Lower lobe of right lung (tissue), 2 donors: ENCODE measurements at places on chromosomes 6 and 20. TPM values are rescaled to one million over a fixed set of nuclear protein-coding genes. Genes with fewer than 3 reads are reported as not detected.

DNA sequence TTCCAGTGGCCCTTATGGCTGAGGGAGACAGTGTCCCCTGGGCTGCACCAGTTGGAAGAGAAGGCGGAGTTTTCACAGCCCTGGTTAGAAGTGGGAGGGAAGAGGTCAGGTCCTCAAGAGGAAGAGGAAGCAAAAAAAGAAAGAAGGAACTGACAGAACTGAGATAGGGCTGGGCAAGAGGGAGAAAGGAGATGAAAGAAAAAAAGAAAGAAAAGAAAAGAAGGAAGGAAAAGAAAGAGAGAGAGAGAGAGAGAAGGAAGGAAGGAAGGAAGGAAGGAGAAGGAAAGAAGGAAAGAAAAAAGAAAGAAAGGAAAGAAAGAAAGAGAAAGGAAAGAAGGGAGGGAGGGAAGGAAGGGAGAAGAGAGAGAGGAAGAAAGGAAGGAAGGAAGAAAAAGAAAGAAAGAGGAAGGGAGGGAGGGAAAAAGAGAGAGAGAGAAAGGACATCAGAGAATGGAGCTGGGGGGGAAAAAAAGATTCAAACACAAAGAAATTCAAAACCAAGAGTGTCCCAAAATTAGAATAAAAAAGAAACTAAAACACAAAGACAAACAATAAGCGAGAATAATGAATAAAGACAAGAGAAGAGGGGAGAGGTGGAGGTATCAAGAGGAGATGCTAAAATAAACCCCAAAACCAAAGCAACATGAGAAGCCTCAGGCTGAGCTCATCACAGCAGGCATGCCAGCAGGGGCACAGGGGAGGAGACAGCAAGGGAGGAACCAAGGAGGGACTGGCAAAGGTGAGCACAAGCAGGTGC, 5.3 kb upstream of the FUCA2 start:
- no peaks in the 10 kb centered on the region for H3K27me3 ChIP-seq
- peaks cover 11% of the 10 kb centered on the region for H3K4me1 ChIP-seq
- H3K4me3 ChIP-seq = no peak overlapping the region
- DNase-seq = no peak
- H3K36me3 ChIP-seq = no peaks in the 10 kb centered on the region
- H3K27ac ChIP-seq = no peak overlapping the region

- peaks cover 17% of the 10 kb centered on the region for H3K27me3 ChIP-seq
- DNase-seq = no peak
- peak overlapping the region; percentile 36 for H3K27ac ChIP-seq
- peak overlapping the region; percentile 46 for H3K4me3 ChIP-seq
- peaks cover 20% of the 10 kb centered on the region for H3K4me1 ChIP-seq
- H3K36me3 ChIP-seq = no peaks in the 10 kb centered on the region
Measured at GRCh38 chr20:44186674-44187053, 324 bp downstream of the JPH2 start.

DNA sequence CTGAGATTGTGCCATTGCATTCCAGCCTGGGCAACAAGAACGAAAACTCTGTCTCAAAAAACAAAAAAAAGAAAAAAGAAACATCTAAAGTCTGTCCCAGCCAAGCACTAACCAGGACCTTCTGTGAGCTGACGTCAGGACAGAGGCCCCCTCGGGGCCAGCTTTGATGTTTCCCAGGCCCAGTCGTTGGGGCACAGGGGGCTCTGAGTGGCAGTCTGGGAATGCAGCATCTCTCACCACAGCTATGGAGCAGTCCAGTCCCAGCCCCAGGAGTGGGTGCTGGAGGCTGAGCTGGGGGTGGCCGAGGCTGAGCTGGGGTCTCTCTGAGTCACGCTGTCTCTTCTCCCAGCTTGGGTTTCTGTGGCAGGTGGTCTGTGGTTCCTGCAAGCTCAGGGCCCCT, 46.0 kb upstream of the SRF start:
- no peaks in the 10 kb centered on the region for H3K36me3 ChIP-seq
- no peak overlapping the region for H3K4me3 ChIP-seq
- H3K27ac ChIP-seq = no peak overlapping the region
- peaks cover 48% of the 10 kb centered on the region for H3K4me1 ChIP-seq

DNA sequence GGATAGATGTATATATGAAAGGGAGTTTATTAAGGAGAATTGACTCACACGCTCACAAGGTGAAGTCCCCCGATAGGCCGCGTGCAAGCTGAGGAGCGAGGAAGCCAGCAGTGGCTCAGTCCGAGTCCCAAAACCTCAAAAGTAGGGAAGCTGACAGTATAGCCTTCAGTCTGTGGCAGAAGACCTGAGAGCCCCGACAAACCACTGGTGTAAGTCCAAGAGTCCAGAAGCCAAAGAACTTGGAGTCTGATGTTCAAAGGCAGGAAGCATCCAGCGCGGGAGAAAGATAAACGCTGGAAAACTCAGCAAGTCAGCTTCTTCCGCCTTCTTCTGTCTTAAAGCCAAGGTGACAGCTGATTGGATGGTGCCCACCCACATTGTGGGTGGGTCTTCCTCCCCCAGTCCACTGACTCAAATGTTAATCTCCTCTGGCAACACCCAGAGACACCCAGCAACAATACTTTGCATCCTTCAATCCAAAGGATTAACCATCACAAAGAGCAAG, 102.6 kb upstream of the GJE1 start:
- H3K27ac ChIP-seq = no peak overlapping the region
- DNase-seq = no peak

Gene RIMS4
- 3.5 TPM for total RNA-seq

- no peaks in the 10 kb centered on the region for H3K27me3 ChIP-seq
- no peak overlapping the region for H3K27ac ChIP-seq
- H3K36me3 ChIP-seq = no peaks in the 10 kb centered on the region
- H3K4me1 ChIP-seq = no peaks in the 10 kb centered on the region
- H3K4me3 ChIP-seq = no peak overlapping the region
- DNase-seq = no peak
Measured at GRCh38 chr6:133809406-133809805, 79.5 kb upstream of the TCF21 start.

GRCh38 chr6:154751011-154751800, 18.0 kb downstream of the SCAF8 start:
- H3K36me3 ChIP-seq = no peaks in the 10 kb centered on the region
- no peak overlapping the region for H3K4me3 ChIP-seq
- H3K27me3 ChIP-seq = no peaks in the 10 kb centered on the region

GRCh38 chr6:62146954-62147853, 138.8 kb downstream of the KHDRBS2 start:
- no peak overlapping the region for H3K4me3 ChIP-seq
- peaks cover 5% of the 10 kb centered on the region for H3K4me1 ChIP-seq

Gene ULBP1
- total RNA-seq = 2.0 TPM

Gene PLCB4
- total RNA-seq = 6.6 TPM

GRCh38 chr6:110703010-110703905, 112.0 kb downstream of the CDK19 start:
- H3K36me3 ChIP-seq = no peaks in the 10 kb centered on the region
- no peak overlapping the region for H3K27ac ChIP-seq
- H3K27me3 ChIP-seq = no peaks in the 10 kb centered on the region

DNA sequence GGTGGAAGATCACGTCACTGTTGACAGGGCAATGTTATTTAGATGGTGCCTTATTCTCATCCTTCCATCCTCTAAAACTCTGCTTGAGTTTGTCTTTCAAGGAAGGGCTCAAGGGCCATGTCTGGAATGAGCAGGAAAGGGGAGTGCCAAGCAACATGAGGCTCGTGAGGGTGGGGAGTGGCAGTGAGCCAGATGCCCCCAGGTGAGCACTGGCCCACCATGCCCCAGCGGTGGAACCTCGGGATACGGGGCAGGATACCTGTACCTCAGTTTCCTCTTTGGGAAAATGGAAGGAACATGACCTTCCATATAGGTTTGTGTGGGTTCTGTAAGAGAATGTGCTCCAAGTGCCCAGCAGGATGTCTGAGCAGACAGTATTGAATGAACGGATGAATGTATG, 337.4 kb downstream of the TAF4 start:
- H3K4me1 ChIP-seq = no peaks in the 10 kb centered on the region
- DNase-seq = peak; percentile 26
- no peak overlapping the region for H3K27ac ChIP-seq
- H3K36me3 ChIP-seq = no peaks in the 10 kb centered on the region
- H3K4me3 ChIP-seq = no peak overlapping the region
- peaks cover 4% of the 10 kb centered on the region for H3K27me3 ChIP-seq

DNA sequence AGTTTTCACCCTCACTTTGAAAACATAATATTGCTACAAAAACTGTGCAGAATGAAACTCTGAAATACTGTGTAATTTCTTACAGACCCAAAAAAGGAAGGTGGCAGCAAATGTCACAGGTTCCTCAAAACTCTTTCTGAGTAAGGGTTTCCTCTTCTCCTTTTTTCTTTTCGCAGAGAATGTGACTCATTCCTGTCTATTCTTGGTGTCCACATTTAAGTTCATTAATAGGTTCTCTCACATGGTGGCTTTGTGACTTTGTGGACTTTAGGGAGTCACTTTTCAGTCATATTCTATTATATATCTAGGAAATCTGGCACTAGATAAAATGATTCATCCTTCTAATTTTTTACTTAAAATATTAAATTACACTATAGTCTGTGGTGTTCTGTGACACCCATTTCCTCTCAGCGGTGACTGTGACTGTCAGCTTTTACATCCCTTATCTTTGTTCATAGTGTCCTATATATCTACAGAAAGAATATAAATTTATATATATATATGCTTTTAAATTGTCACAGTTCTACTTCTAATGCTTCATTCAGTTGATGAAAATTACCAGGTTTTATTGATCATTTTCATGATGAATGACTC, 126.8 kb upstream of the HCRTR2 start:
- H3K4me3 ChIP-seq = no peak overlapping the region
- H3K4me1 ChIP-seq = no peaks in the 10 kb centered on the region
- no peaks in the 10 kb centered on the region for H3K36me3 ChIP-seq

DNA sequence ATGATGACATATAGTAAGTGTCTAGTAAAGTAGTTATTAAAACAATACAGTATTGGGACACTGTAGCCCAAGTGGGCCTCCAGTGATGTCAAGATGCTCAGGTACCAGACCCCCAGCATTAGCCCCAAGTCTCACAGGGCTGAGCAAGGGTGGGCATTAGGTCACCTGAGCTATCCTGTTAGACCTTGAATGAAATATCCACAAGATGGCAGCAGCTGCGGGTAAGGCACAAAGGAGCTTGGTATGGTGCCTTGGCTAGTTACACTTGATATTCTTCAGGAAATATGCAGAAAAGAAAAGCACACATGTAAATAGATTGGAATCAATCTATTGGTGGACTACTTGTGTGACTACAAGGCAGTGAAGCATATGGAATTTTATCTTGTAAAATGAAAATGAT, 701.8 kb upstream of the ADGRB3 start:
- H3K36me3 ChIP-seq = no peaks in the 10 kb centered on the region
- H3K4me3 ChIP-seq = no peak overlapping the region
- no peaks in the 10 kb centered on the region for H3K27me3 ChIP-seq

Gene DEFB132
- not detected for total RNA-seq

DNA sequence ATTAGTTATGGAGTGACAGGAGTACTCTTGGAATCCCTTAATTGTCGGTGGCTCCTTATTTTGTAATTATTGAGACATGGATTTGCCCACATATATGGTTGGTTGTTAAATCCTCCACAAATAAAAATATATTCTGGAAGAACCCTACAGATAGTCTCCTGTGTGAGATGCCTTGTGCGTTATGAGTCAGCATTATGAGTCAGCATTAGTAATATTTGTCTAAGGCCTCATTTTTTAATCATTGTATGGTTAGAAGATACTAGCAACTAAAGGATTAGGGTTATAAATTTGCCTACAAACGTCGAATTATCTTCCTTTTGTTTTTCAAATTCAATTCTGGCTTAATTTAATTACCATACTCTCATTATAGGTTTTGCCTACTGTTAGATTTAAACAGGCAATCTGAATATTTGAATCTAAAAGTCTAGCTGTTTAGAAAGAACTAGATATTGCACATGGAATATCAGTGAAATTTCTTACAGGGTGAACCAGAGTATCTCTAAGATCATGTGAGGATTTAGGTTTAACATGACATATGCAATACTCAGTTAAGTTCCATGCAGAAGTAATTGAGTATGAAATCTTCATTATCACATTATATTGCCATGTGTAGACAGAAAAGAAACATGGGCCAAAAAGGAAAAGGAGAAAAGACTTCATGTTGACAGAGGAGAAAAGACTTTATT, 5.9 kb downstream of the C6orf58 start:
- DNase-seq = no peak
- no peaks in the 10 kb centered on the region for H3K36me3 ChIP-seq
- no peak overlapping the region for H3K4me3 ChIP-seq
- H3K27me3 ChIP-seq = no peaks in the 10 kb centered on the region

GRCh38 chr6:168238159-168238909, 81.2 kb downstream of the DACT2 start:
- no peak overlapping the region for H3K27ac ChIP-seq
- no peaks in the 10 kb centered on the region for H3K27me3 ChIP-seq
- no peak for DNase-seq
- no peak overlapping the region for H3K4me3 ChIP-seq

Gene KLHDC3
- 59.3 TPM for total RNA-seq

- H3K27me3 ChIP-seq = no peaks in the 10 kb centered on the region
- no peaks in the 10 kb centered on the region for H3K36me3 ChIP-seq
- H3K27ac ChIP-seq = no peak overlapping the region
- no peak for DNase-seq
- H3K4me3 ChIP-seq = no peak overlapping the region
Measured at GRCh38 chr6:36320475-36320874, 16.2 kb downstream of the BNIP5 start.

Gene APCDD1L
- total RNA-seq = not detected

DNA sequence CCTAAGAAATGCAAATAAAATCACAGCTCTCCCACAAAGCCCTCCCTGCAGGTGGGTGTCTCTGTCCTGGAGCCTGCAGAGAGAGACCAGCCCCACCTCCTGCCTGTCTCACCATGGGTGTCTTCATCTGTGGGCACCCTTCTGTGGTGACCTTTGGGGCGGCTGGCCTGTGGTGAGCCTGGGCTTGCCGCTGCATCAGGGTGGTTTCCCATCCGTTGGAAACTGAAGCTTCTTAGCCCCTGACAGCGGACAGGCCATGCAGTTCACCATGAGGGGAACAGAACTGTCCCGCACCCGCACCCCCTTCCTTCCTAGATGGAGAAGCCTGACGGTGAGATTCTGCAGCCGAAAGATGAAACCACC, 42.3 kb upstream of the FRMD1 start:
- H3K4me3 ChIP-seq = no peak overlapping the region
- H3K36me3 ChIP-seq = no peaks in the 10 kb centered on the region
- no peak for DNase-seq
- H3K4me1 ChIP-seq = no peaks in the 10 kb centered on the region
- H3K27me3 ChIP-seq = no peaks in the 10 kb centered on the region
- no peak overlapping the region for H3K27ac ChIP-seq

Gene LAMP5
- total RNA-seq = 0.41 TPM

DNA sequence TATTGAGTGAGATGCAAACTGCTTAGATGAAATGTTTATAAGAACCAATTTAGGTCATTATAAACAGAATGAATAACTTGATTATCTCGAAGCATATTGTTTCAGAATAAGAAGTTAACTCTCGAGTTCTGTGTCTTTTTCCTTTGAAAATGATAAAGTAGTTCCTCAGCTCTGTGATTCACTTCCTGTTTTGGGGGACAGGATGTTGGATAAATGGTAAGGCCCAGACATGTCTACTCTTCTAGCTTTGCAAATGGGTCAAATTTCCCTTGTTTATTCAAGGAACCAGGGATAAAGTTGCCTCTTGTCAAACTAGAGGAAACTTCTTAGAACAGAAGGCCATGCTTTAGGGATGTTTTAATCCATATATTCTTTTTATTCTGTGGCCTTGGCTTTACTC, 246.9 kb downstream of the SOX4 start:
- no peaks in the 10 kb centered on the region for H3K36me3 ChIP-seq
- no peaks in the 10 kb centered on the region for H3K27me3 ChIP-seq
- no peak overlapping the region for H3K4me3 ChIP-seq
- peaks cover 8% of the 10 kb centered on the region for H3K4me1 ChIP-seq
- DNase-seq = no peak
- no peak overlapping the region for H3K27ac ChIP-seq

Gene LRFN2
- not detected for total RNA-seq

- H3K27me3 ChIP-seq = no peaks in the 10 kb centered on the region
- no peak overlapping the region for H3K27ac ChIP-seq
- H3K4me1 ChIP-seq = peaks cover 8% of the 10 kb centered on the region
- DNase-seq = peak; percentile 61
Measured at GRCh38 chr6:33983109-33983716, 162.7 kb downstream of the GRM4 start.
